Kidney glomerular epithelial cell (primary cell): ENCODE measurements at places on chromosomes 3 and 15.

DNA sequence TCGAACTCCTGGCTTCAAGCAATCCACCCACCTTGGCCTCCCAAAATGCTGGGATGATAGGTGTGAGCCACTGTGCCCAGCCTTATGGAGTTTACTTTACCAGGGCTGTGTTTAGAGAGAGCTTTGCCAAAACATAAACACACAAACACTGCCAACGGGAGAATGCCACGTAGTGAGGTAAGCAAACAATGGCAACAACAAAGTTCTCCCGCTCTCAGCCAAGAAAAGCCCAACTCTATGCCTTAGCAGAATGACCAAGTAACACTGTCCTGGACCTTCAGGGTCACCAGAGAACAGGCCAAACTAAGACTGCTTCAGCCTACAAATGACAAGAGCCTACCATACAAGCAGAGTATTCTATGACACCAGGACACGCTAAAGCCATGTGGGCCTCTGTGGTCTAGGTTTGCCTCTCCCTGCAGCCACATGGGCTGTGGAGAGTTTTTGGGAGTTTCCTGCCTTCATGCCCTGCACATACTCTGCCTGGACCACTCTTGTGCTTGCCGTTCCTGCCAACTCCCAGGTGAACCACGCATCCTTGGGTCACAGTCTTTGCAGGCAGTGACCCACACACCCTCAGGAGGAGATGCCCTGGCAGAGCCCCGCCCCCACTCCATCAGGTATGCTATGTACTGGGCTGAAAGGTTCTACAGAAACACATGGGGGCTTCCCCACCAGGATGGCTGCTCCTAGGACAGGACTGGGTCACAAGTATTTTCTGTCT, 21.6 kb upstream of the CNBP start:
- no peak for DNase-seq

GRCh38 chr15:78625606-78626280, 4.9 kb upstream of the CHRNA3 start:
- DNase-seq, result no peak

DNA sequence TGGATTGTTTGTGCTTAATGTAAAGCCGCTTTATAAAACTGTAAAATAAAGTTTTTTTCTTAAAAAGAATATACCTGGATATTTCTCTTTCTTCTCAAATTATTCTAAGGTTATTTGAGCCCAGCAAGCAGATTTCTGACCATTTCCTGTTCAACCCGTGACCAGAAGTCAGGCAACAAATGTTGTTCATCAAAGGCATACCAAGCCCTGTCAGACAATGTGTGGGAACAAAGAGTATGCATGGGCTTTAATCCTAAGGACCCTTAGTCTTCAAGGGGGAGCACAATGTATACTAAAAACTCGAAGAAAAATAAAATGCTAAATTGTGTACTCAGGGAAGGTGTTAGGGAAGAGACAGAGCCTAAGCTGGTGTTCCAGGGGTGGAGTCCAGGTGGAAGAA, 26.6 kb upstream of the PAQR5 start:
- no peak for DNase-seq

GRCh38 chr3:155497930-155498647, 204.6 kb upstream of the STRIT1 start:
- DNase-seq, result no peak

DNA sequence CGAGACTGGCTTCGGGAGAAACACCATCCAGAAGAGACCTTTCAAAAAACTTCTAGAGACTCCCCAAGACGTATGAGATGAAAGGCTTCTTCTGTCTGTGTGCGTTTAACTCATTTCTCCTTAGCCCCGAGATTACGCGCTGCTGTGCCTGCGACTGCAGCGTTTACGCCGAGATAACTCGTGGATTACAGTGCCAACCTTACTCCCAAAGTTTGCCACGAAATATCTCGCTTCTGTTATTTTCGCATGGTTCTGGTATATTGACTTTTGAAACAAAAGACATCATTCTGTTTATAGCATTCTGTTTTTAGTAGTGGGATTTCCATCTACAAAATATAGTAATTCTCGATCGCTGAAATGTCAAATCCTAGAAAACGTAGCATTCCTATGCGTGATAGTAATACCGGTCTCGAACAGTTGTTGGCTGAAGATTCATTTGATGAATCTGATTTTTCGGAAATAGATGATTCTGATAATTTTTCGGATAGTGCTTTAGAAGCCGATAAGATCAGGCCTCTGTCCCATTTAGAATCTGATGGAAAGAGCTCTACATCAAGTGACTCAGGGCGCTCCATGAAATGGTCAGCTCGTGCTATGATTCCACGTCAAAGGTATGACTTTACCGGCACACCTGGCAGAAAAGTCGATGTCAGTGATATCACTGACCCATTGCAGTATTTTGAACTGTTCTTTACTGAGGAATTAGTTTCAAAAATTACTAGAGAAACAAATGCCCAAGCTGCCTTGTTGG, 467 bp downstream of the PGBD4 start:
- DNase-seq, result no peak

- no peak for DNase-seq
Measured at GRCh38 chr3:123096126-123096525, 29.3 kb downstream of the PDIA5 start.

GRCh38 chr15:100426937-100427336, 85.2 kb upstream of the ADAMTS17 start:
- no peak for DNase-seq

DNA sequence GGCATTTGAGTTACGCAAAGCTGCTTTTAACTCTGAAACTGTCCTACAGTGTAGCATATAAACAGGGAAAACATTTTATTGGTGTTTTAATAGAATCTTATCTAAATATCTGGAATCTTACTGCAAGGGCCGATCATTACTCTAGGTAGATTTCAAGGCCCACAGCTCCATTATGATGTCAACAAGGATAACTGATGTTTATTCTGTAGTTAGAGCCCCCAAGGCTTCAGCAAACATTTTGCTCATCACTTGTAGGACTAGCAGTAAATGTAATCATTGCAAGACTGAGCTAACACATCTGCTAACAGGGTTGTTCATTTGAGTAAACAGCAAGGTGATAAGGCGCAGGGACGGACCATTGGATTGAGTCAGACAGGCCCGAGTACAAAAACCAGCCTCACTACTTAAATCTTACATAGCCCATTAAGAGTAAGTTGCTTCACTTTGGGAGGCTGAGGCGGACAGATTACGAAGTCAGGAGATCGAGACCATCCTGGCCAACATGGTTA, 332.5 kb upstream of the TPRG1 start:
- no peak for DNase-seq

GRCh38 chr3:186705882-186706780, 11.0 kb upstream of the KNG1 start:
- no peak for DNase-seq
